ENCODE measurements at places on chromosomes 1 and 21.

DNA sequence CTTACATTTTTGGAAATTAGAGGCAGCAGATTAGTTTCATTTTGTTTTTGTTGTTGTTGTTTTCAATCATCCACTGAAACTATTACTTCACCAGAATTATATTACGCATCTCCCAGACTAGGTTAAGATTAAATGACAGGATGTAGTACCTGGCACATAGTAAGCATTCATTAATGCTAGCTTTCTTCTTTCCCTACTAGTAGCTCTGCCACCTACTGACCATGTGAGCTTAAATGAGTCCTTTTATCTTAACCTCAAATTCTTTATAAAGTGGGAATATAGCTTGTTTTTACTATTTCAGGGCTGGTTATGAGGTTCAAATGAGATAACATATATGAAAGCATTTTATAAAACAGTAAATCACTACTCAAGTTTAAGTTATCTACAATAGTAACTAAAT is 10.2 kb upstream of the ASPM start:
- DNase-seq, result no peak

GRCh38 chr1:235004276-235004675 is 124.4 kb downstream of the TOMM20 start:
- DNase-seq, result no peak

- no peak for DNase-seq
Measured at GRCh38 chr1:39895731-39896480, 5.8 kb downstream of the MYCL start.

DNA sequence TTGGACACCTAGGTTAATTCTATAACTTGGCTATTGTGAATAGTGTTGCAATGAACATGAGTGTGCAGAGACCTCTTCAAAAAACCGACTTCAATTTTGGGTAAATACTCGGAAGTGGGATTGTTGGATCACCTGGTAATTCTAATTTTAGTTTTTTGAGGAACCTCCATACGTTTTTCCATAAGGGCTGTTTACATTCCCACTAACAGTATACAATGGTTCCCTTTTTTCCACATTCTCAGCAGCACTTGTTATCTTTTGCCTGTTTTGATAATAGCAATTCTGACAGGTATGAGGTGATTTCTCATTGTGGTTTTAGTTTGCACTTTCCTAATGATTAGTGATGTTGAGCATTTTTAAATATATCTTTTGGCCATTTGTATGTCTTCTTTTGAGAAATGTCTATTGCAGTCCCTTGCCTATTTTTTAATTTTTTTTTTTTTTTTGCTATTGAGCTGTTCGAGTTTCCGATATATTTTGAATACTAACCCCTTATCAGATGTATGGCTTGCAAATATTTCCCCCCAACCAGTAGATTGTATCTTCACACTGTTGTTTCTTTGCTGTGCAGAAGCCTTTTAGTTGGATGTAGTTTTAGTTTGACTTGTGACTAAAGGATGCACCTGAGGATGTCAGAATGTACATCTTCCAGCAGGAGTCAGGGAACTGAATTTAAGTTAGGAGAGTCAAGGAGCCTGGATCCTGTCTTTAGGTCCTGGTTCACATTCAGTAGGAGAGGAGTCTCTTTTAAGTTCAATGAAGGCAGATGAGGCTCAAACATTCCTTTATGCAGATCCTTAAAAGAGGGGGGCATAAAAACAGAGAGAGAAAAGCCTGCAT is 120.0 kb downstream of the S1PR1 start:
- DNase-seq, result no peak

DNA sequence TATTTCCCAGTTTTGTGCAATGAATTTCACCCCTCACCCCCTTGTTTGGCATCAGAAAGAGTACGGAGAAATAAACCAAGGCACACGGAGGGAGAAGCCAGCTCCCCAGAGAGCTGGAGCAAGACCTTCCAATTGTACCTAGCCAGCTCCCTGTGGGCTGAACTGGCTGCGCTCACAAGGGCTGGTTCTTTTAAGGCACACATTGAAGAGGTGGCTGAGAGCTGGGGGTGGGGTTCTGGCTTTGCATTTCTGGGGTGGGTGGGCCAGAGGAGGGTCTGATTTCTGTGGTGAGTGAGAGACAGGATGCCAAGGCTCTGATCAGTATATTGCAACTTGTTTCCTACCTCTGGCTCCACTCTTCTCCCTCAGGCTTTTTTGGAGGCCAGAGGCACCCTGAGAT is 39.5 kb upstream of the NFASC start:
- no peak for DNase-seq

DNA sequence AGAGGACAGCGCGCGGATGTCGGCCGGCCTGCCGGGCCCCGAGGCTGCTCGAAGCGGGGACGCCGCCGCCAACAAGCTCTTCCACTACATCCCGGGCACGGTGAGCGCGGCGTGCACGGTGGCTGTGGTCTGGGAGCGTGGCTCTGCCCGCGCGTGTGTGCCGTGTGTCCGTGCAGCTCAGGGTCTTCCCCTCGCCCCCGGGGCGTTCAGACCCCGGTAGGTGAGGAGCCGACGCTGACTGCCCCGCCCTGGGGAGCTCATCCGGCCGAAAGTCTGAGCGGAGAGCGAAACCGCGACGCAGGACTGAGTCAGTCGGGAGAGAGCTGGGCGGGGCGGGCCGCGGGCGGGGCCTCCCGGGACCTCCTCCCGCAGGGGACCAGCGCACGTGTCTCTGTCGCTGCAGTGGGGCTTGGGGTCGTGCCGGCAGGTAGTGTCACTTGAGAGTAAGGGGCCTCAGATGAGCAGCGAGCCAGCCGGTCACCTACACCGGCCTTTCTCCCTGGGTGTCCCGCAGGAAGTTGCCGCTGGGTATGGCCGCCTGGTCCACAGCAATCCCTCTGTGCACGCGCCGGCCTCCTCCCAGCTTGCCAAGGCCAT is 520 bp downstream of the PLEKHN1 start:
- no peak for DNase-seq

- no peak for DNase-seq
Measured at GRCh38 chr1:220378571-220379302, 106.5 kb upstream of the RAB3GAP2 start.

DNA sequence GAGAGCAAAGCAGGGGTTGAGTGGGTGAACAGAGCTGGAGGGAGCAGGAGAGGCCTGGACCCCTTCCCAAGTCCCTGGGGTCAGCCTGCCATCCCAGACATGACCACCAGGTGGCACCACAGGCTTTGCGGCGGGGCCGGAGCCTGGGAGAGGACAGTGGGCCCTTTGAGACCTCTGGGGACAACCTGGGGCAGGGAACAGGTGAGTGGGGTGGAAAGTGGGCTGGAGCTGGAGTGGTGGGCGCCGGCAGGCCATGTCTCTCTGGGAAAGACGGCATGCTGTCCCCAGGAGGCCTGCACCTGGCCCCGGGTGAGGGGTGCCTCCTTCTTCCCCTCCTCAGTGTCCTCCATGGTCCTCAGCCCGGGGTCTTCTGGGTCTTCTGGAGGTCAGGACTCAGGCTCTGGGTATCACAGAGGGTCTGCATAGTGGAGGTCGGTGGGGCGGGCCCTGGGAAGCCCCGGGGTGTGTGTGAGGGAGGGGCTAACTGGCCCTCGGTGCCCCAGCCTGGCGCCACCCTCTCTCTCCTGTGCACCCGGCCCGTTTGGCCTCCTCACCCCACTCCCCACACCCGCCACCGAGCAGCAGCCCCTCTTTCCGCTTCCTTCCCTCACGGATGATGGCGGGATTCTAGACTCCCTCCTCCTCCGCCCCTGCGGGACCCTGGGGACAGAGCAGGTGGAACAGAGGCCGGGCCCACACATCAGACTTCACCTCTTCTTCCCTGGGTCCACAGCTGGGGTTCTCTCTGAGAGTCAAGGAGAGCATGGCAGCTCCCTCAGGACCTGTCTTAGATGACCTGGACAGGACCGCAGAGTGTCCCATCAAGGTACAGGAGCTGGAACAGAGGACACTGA is 28.5 kb upstream of the PKP1 start:
- DNase-seq, result no peak

DNA sequence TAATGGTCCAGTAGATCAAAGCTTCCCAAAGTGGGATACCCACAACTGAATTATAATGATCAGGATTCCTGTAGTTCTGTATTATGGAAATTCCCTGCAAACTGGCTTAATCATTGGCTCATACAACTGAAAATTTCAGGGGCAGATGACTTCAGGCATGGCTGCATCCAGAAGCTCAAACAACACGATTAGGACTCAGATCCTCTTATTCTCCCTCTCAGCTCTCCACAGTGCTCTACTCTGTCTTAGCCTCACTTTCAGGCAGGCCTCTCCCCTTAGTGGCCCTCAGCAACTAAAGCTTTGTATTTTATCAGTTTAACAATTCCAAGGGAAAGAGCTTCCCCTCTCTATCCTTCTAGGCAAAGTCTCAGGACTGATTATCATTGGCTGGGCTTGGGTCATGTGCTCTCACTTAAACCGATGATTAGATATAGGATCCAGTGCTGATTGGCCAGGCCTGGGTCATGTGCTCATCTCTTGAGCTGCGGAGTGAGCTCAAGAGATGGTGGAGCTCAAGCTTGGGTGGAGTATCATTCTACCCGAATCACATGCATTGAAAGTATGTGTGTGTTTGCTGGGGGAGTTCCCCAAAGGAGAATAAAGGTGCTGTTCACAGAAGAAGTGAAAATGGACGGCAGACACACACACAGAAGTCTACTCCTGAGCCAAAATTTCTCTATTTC is 57.9 kb upstream of the RUNX3 start:
- no peak for DNase-seq

DNA sequence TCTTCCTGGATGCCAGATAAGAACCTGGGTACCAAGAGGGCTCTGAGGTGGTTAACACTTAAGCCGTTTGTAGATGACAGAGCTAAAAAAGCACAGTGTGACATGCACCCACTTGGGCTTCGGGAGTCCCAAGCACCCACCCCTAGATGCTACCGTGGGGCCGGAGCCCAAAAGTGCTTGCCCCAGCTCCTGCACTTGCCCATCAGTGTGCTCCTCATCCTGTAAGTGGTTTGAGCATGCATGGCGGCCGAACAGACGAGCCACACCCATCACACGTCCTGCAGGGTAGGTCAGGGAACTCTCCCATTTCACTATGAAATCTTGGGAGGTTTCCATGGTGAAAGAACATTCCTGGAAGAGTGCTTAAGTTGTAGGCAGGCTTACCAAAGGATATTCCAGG is 158.9 kb upstream of the TNR start:
- no peak for DNase-seq
